ENCODE measurements at places on chromosomes 6 and 20.

- no peaks in the 10 kb centered on the region for H3K36me3 ChIP-seq
- no peak overlapping the region for H3K27ac ChIP-seq
- no peak overlapping the region for H3K4me3 ChIP-seq
Observed at GRCh38 chr6:98156580-98156979, 677.8 kb upstream of the POU3F2 start.

GRCh38 chr20:33751775-33752174 lies 20.0 kb downstream of the ZNF341 start:
- H3K27ac ChIP-seq, result no peak overlapping the region
- H3K27me3 ChIP-seq, result no peaks in the 10 kb centered on the region
- DNase-seq, result no peak
- no peaks in the 10 kb centered on the region for H3K36me3 ChIP-seq
- H3K4me1 ChIP-seq, result no peaks in the 10 kb centered on the region

- H3K27ac ChIP-seq, result no peak overlapping the region
- peaks cover 83% of the 10 kb centered on the region for H3K4me1 ChIP-seq
- no peak overlapping the region for H3K4me3 ChIP-seq
- DNase-seq, result no peak
- H3K36me3 ChIP-seq, result no peaks in the 10 kb centered on the region
Observed at GRCh38 chr6:35724059-35724458, 12.8 kb upstream of the ARMC12 start.

- no peak overlapping the region for H3K27ac ChIP-seq
- H3K4me3 ChIP-seq, result no peak overlapping the region
- no peaks in the 10 kb centered on the region for H3K4me1 ChIP-seq
- H3K27me3 ChIP-seq, result peaks cover 3% of the 10 kb centered on the region
- no peak for DNase-seq
Observed at GRCh38 chr6:154383273-154383672, 26.7 kb upstream of the IPCEF1 start.

- H3K4me3 ChIP-seq, result no peak overlapping the region
- H3K27me3 ChIP-seq, result peaks cover 41% of the 10 kb centered on the region
- H3K4me1 ChIP-seq, result no peaks in the 10 kb centered on the region
- H3K27ac ChIP-seq, result no peak overlapping the region
Observed at GRCh38 chr6:131844243-131844841, 36.5 kb downstream of the ENPP1 start.

DNA sequence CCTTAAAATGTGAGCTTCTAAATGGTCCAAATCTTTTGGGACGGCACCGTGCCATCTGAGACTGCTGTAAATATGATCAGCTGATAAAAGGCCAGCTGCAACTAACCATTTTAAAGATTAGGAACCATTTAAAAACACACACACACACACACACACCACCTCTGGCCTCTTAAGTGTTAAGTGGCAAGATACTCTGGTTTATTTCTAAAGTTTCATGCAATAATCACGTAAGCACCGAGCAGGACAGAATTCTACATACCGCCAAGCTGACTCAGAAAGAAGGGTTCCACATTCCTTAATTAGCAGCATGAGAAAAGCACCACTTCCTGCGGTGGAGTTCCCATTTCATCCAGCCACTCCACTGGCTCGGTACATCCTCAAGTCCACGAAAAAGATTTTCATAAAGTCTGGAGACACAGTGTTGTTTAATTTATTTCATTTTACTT lies 17.8 kb upstream of the ZNF217 start:
- no peak overlapping the region for H3K27ac ChIP-seq
- no peak overlapping the region for H3K4me3 ChIP-seq
- peaks cover 24% of the 10 kb centered on the region for H3K4me1 ChIP-seq
- no peak for DNase-seq

DNA sequence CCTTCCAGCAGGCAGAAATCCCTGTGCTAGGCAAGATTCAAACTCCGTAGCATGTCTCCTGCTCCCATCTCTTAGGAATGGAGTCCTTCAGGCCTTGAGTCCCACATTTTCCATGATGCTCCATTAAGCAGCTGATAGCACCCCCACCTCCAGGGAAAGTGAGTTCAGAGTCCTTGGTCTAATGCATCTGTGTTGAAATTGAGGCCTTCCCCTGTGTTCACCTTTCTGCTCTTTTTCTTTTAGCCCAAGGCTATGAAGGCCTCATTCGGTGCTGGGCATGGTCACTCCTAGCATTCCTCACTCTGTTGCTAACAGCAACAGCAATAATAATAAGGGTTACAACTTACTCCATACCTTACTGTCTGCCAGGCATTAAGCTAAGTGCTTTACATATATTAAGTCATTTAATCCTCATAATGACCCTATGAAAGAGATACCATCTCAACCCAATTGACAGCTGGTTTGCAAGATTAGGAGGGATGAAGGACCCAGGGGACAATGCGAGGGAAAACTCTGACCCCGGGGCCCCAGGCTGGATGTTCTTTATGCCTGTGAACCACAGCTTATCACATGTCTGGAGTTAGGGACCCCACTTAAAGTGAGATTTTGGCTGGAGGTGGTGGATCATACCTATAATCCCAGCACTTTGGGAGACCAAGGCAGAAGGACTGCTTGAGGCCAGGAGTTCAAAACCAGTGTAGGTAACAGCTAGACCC lies 17.5 kb upstream of the PANK2 start:
- H3K27me3 ChIP-seq, result no peaks in the 10 kb centered on the region
- no peak overlapping the region for H3K4me3 ChIP-seq
- peaks cover 32% of the 10 kb centered on the region for H3K4me1 ChIP-seq
- no peak for DNase-seq
- H3K36me3 ChIP-seq, result peaks cover 42% of the 10 kb centered on the region

DNA sequence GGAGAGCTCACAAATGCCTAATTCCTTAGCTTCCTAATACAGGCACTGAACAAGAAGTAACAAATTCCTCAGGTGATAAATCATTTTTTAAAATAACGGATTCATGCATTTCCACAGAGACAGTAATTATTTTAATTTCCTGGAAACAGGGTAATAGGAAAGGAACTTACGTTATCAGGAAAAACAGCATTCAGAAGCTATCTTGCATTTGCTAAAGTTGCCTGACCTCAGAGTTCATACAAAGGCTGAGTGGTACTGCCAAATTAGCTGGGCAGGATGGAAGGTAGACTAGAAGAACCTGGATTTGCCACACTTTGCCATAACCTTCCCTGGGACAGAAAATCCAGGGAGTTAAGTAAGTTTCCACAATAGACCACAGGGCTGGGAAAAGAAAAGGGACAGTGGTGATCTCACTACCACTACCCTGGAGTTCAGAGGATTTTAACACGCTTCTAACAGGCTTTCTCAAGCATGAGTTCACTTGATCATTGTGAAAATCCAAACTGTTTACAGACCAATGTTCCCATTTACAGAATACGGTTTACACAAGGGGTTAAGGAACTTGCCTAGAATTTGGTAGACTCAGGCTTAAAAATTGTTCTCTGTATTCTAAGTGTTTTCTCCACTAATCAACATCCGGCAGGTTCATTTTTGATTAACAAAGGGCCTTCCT lies 57.0 kb downstream of the KIF13A start:
- no peak for DNase-seq
- no peak overlapping the region for H3K4me3 ChIP-seq
- no peaks in the 10 kb centered on the region for H3K36me3 ChIP-seq
- H3K27ac ChIP-seq, result no peak overlapping the region

- H3K36me3 ChIP-seq, result no peaks in the 10 kb centered on the region
- H3K4me3 ChIP-seq, result no peak overlapping the region
- no peak overlapping the region for H3K27ac ChIP-seq
- peaks cover 1% of the 10 kb centered on the region for H3K27me3 ChIP-seq
- no peaks in the 10 kb centered on the region for H3K4me1 ChIP-seq
Observed at GRCh38 chr20:33160681-33161080, 7.3 kb upstream of the BPIFA2 start.
